H7 (cell line): ENCODE measurements at places on chromosomes 16 and 17.

DNA sequence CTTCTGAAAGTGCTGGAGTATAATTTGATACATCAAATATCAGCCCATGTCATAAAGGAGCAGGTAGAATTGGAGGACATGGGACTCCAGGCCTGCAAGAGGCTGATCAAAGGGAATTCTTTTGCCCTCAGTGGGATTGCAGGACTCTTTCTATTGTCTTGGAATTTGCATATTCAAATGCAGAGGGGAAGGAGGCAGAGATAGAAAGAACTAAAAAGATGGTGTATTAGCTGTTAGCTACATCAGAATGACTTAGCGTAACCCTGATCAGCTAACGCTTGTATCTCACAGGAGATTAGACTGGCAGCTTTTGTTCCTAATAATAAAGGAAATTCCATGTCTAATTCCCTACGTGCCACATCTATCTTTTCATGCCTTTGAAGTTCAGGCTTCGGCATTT is 1014.7 kb upstream of the RBFOX1 start:
- peak; percentile 34 for DNase-seq

DNA sequence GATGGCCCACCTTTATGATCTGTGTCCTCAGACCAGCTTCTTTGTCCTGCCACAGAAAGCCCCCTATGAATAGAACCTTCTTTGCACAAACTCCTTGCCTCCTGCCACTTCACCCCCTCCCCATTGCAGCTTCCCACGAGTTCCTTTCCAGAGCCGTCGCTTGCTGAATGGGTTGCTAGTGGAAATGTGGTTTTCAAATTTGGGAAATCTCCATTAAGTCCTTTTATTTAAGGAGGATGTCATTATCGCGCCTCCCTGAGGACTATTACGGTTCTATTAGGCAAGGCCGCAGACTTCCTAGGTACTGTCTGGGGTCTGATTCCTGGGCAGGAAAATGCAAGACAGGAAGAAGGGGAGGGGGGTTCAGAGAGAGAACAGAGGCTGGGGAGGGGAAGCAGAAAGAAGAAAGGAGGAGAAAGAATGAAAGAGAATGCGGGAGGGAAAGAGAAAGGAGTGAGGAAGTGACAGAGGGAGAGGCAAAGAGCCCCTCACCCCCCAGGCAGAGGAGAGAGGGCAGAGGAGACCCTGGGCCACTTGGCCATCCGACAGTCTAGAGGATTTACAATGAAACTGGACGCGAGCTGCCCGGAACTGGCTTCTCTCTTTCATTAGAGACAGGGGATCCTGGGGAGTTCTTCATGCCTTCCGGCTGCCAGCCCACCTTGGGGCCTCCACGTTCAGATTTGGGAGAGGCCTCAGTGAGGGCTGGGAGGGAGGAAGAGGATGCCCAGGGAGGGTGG is 31.7 kb upstream of the ETV4 start:
- no peak for DNase-seq

- DNase-seq, result peak; percentile 53
These were observed 5.8 kb downstream of the C17orf50 start for GRCh38 chr17:35766489-35766877.

DNA sequence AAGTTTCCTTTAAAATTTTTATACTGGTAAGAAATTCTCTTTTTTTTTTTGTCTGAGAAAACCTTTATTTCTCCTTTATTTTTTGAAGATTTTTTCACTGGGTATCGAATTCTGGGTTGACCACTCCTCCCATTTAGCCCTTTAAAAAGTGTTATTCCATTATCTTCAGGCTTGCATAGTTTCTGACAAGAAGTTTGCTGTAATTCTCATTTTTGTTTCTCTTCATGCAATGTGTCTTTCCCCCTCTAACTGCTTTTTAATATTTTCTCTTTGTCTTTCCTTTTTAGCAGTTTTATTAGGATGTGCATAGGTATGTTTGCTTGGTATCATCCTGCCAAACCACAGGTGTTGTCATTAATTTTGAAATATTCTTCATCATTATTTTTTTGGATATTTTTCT is 67.7 kb upstream of the GOT2 start:
- DNase-seq, result no peak
